Vagina (tissue), 2 donors: ENCODE measurements at places on chromosomes 4 and X.

DNA sequence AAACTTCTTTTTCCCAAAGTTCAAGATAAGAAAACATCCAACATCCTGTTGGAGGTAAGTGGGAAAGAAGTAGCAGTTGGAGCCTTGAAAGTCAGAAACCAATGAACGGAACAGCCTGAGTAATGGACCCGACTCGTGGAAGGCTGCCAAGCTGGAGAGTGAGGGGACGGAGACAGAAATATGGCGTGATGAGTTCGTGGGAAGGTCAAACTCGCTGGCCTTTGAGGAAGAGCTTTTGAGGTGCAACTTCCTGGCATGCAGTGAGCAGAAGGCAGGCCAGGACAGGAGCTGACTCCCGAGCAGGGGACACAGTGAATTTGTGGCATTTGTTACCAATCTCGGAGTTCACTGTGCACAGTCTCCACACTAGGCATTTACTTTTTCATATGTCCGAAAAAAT, 1.0 kb upstream of the TRIML1 start:
- no peak for DNase-seq

DNA sequence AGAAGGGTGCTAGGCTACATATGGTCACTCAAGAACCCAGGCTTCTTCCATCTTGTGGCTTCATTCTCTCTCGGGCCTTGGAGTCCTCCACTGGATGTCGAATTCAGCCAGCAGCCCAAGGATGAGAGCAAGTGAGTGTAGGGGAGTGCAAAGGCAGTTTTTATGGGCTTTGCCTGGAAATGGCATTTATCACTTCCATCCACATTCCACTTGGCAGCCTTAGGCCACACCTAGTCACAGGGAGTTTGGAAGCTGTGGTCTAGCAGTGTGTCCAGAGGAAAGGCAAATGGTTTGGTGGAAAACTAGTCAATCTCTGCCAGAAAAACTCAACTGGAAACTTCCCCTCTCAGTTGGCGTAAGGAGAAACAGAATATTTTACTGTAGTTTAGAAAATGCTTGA, 59.0 kb downstream of the NHS start:
- no peak for DNase-seq

DNA sequence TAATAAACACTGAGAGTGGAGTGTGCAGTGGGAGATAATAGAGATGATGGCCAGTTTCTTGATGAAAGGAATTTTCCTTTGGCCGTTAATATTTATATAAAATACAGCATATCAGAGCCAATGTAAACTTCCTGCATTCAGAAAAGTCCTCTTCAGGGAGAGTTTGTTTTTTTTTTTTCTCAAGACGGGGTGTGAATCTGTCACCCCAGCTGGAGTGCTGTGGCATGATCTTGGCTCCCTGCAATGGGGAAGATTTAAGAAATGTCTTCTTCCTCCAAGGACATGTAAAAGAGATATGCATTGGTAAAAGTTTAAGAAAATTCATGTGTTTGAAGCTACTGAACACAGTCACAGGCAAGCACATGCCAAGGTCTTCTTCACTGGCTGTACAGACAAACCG, 25.4 kb upstream of the TBC1D9 start:
- DNase-seq: no peak

DNA sequence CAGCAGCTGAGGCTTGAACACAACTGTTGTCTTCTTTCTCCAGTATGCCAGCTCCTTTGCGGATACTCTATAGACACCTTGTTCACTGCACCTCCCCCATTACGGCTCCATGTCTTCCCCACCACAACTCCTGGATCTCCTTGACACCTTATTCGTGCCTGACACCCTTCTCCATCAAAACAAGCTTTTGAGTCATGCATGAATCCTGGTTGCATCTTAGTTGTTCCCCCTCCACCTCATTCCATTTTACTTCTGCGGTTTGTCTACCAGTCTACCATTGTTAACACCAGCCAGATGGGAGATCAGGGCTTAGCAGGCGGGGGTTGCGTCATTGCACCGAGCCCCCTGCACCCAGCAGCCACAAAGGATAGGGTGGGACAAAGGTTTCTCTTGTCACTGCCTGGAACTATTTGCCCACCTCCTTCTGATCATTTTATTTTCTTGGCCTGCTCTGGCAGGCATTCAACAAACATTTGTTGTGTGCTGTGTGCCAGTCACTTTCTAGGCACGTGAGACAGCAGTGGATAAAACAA, 2.0 kb upstream of the CDK16 start:
- DNase-seq: no peak

DNA sequence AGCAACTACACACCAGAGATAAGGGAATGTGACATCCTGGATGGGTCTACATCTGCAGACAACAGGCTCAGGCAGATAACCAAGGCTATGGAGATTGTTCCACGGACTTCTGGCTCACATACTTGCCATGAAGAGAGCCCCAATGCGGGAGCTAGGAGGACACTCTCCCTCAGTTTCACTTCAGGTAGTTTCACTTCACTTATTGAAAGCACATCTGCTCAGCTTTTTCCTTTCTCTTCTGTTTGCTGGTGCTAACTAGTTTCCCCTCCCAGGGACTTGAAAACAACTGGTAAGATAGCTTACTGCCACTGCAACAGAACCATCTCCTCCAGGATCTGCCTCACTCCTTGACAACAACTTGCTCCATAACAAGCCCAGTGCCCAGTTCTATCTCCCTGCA, 1.4 kb upstream of the CT47C1 start:
- DNase-seq: no peak

DNA sequence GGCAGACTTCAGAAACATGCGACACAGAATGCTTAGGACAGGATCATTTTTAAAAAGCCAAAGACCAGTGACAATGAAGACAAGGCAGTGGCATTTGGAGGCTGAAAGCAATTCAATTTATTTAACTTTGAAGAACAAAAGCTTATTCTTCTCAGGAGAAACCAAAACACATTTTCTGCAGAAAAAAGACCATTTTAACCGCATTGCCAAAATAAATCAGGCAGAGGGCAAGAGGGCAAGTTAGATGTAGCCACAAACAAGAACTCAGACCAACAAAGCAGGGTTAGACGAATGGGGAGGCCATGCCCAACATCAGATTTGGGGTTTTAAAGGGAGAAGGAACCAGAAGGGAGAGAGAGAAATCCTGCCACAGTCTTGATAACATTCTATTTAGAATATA, 58.9 kb downstream of the RELL1 start:
- DNase-seq: no peak

- DNase-seq: no peak
Observed at GRCh38 chrX:121864561-121864960, 817.2 kb downstream of the GLUD2 start.

DNA sequence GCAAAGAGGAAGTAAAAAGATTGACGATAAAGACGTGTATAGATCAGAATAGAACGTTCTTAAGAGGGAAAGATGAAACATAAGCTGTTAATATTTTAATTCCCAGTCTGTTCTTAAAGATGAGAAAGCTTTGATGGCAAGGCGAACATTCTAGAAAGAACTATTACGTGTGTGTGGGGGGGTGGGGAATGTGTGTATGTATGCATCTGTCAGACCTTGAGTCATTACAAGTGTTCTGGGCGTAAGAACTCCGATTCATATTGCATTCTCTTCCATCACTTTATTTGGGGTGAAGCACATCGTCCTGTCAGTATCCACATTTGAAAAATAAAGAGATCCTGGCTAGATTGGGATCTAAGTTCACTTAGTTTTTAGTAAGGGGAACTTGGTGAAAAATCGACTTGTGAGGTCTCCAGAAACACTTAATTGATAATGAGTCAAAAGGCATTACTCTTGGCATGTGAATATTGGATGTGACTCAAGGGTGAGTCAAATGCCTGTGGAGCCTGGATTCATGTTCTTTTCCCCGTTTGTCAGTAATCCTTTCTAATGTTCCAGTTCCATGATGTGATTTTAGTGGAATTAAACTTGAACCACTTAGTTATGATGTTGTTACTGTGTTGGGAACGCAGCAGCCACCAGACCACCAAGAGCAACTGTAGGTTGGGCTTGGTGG, 3.1 kb downstream of the SMS start:
- no peak for DNase-seq

GRCh38 chr4:56466910-56467283, 520 bp upstream of the SRP72 start:
- no peak for DNase-seq

DNA sequence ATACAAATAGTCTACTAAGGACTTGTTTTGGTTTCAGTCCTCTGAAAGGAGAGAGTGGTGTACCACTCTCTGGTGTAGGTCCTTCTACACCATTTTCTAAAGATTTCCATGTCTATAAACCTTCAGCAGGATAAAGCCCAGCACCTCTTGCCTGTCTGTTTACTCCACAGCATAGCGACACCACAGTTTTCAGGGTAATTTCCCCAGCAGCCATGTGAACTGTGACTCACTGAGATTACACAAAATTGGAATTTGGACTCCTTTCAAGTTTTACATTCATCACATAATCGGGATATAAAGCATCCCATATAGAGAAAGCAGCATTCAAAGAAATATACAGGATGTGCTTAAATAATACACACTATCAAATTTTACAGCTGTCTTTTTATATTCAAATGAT, 229.6 kb downstream of the PRDM5 start:
- no peak for DNase-seq
